Bronchus fibroblast of lung (primary cell): ENCODE measurements at places on chromosomes 4 and X. TPM values are rescaled to one million over a fixed set of nuclear protein-coding genes. Genes with fewer than 3 reads are reported as not detected.

The NALF2 gene
- total RNA-seq: not detected in 2 replicates

The ZMAT1 gene
- total RNA-seq: 0.15 TPM in 1 of 2 replicates, not detected in the other

The CYSLTR1 gene
- not detected in 2 replicates for total RNA-seq

The SPIN2A gene
- 0.15 and 0.67 TPM in 2 replicates for total RNA-seq

The CT45A10 gene
- total RNA-seq: not detected in 2 replicates

The SETD7 gene
- 20.2 and 25.9 TPM in 2 replicates for total RNA-seq

The KIAA1210 gene
- total RNA-seq: not detected in 2 replicates

The STAG2 gene
- 28.1 and 35.0 TPM in 2 replicates for total RNA-seq

The PASD1 gene
- not detected in 2 replicates for total RNA-seq

The TRIM2 gene
- total RNA-seq: 21.1 and 26.1 TPM in 2 replicates

The EVC2 gene
- total RNA-seq: 6.9 and 7.0 TPM in 2 replicates

The SLC2A9 gene
- total RNA-seq: 0.17 and 0.89 TPM in 2 replicates

The CCDC110 gene
- total RNA-seq: 0.45 TPM in 1 of 2 replicates, not detected in the other

The SMIM10L2A gene
- 0.15 and 0.17 TPM in 2 replicates for total RNA-seq
